ENCODE measurements at places on chromosomes 6 and 20. TPM values are rescaled to one million over a fixed set of nuclear protein-coding genes. Genes with fewer than 3 reads are reported as not detected.

DNA sequence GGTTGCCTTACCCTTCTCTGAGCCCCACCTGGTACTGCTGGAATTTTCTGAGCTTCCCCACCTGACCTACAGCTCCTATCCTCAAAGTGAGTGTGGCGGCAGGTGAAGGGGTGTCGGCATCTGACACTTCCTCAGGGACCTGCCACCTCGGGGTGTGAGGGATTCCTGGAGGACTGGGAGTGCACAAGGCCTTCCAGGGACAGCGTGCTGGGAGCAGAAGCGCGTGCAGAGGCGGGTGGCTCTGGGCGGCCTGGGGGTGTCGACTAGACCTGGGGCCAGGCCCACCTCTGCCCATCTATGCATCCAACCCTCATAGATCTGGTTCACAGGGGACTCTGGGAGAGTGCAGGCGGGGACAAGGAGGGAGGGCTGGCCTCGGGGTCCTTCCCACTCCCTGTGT is 7.8 kb downstream of the DLGAP4 start:
- H3K4me1 ChIP-seq: no peaks in the 10 kb centered on the region
- H3K27ac ChIP-seq: no peak overlapping the region
- peaks cover 4% of the 10 kb centered on the region for H3K27me3 ChIP-seq
- DNase-seq: peak; percentile 12

DNA sequence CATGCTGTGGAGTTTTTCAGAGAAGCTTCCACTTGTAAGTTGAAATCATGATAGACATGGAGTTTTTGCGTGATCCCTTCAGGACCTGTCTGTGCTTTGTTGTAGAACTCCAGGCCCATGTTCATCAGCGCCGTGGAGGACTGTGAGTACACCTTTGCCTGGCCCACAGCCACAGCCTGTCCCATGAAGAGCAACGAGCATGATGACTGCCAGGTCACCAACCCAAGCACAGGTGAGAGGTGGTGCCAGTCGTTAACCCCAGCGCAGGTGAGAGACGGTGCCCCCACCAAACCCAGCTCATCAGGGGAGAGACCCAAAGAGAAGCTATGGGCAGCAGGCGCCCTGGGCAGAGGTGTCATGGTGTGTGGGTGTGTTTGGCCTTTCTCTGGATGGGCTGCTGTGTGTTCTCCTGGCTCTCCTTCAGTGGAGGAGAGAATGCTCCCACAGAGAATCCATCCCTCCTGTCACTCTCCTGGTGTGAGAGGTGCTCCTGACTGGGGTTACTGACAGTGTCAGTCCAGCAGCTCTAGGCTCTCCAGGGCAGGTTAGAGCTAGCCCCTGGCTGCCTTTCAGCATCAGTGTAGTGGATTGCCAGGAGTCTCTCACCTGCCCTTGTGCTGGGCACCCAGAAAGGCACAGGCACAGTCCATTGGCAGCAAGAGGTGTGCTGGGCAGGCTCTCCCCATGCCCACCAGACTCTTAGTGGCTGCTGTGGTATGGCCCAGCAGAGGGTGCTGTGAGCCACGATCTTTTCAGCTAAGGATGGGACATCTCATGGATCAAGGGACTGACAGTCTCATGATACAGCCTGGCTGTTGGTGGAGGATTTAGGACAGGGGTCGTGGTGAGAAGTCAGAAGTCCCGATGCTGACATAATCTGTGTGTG is 49.6 kb upstream of the SLC22A1 start:
- H3K27me3 ChIP-seq: no peaks in the 10 kb centered on the region
- DNase-seq: peak; percentile 40
- no peaks in the 10 kb centered on the region for H3K4me1 ChIP-seq
- peaks cover 68% of the 10 kb centered on the region for H3K36me3 ChIP-seq

GRCh38 chr6:94389218-94389617 is 969.9 kb upstream of the EPHA7 start:
- no peaks in the 10 kb centered on the region for H3K4me1 ChIP-seq
- H3K4me3 ChIP-seq: no peak overlapping the region
- H3K27me3 ChIP-seq: no peaks in the 10 kb centered on the region
- no peak overlapping the region for H3K27ac ChIP-seq
- H3K36me3 ChIP-seq: no peaks in the 10 kb centered on the region
- no peak for DNase-seq

DNA sequence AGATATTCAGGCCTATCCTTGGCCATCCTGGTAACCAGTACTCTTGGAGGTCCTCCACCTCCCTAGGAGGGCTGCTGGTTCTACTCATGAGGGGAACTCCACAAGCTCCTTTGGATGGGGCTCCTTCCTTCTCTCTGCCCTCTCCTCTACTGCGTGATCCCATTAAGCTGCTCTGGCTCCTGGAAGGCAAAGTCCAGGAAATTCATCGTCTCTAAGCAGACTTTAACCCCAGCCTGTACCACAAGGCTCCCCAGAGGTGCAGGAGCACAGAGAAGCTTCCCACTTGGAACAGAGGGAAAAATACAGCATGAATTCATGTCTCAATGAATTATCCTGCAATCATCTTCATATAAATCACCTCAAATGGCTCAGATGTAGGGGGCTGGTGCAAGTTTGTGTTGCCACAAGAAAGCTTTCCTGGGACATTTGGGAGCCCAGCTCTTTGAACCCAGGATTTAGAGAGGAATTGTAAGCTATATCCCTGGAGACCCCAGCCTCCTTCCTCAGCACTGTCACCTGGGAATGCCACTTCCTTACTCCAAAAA is 355.4 kb downstream of the CDC5L start:
- no peak for DNase-seq
- H3K4me1 ChIP-seq: peaks cover 22% of the 10 kb centered on the region
- peaks cover 24% of the 10 kb centered on the region for H3K36me3 ChIP-seq

- no peak overlapping the region for H3K4me3 ChIP-seq
- peaks cover 37% of the 10 kb centered on the region for H3K4me1 ChIP-seq
- H3K27me3 ChIP-seq: no peaks in the 10 kb centered on the region
- H3K27ac ChIP-seq: no peak overlapping the region
Observed at GRCh38 chr6:111601886-111602285, 3.8 kb downstream of the TRAF3IP2 start.

GRCh38 chr20:62381202-62381797 is 5.6 kb upstream of the RPS21 start:
- no peak overlapping the region for H3K4me3 ChIP-seq
- peaks cover 28% of the 10 kb centered on the region for H3K4me1 ChIP-seq
- no peaks in the 10 kb centered on the region for H3K27me3 ChIP-seq
- H3K27ac ChIP-seq: no peak overlapping the region
- DNase-seq: no peak

DNA sequence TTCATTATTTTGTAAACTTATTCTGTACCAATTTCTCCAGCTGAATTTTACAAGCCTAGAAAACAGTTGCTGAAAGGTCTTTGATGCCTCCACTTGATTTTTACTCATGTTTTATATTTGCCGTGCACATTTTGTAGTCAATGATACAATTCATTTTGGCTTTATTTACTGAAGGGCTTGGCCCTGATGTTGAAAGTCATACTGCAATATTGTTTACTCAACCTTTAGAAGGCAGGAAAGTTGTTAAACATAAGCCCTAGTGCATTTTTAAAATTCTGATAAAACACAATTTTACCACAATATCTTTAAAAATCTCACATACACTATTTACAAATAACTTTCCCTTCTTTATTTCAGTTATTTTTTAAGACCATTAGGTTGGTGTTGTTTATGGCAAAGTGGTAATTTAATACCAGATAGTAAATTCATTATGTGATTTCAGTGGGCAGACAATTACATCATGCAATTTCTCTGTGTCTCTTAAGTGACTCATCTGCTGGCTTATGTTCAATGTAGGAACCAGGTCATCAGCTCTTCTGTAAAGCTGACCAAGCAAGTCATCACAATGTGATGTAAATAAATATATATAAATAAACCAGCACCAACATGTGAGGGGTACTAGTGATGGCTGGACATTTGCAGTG is 121.1 kb upstream of the SLC35B3 start:
- no peaks in the 10 kb centered on the region for H3K27me3 ChIP-seq
- no peak overlapping the region for H3K4me3 ChIP-seq
- H3K4me1 ChIP-seq: peaks cover 4% of the 10 kb centered on the region
- H3K36me3 ChIP-seq: no peaks in the 10 kb centered on the region

- no peaks in the 10 kb centered on the region for H3K36me3 ChIP-seq
- H3K4me3 ChIP-seq: no peak overlapping the region
- H3K4me1 ChIP-seq: peaks cover 21% of the 10 kb centered on the region
- H3K27me3 ChIP-seq: no peaks in the 10 kb centered on the region
Observed at GRCh38 chr20:38624084-38624483, 22.5 kb downstream of the ARHGAP40 start.

- no peak overlapping the region for H3K27ac ChIP-seq
- no peaks in the 10 kb centered on the region for H3K27me3 ChIP-seq
- DNase-seq: no peak
- H3K4me3 ChIP-seq: no peak overlapping the region
- peaks cover 15% of the 10 kb centered on the region for H3K4me1 ChIP-seq
- no peaks in the 10 kb centered on the region for H3K36me3 ChIP-seq
Observed at GRCh38 chr6:85464260-85464644, 14.4 kb downstream of the NT5E start.

GRCh38 chr20:50455656-50456451 is 54.3 kb upstream of the PTPN1 start:
- H3K4me1 ChIP-seq: peaks cover 19% of the 10 kb centered on the region
- no peaks in the 10 kb centered on the region for H3K36me3 ChIP-seq
- no peak overlapping the region for H3K4me3 ChIP-seq
- no peaks in the 10 kb centered on the region for H3K27me3 ChIP-seq

- no peaks in the 10 kb centered on the region for H3K27me3 ChIP-seq
- no peaks in the 10 kb centered on the region for H3K36me3 ChIP-seq
- peaks cover 5% of the 10 kb centered on the region for H3K4me1 ChIP-seq
- DNase-seq: no peak
Observed at GRCh38 chr20:38590676-38591473, 9.9 kb downstream of the ADIG start.

The ZNF391 gene
- 9.4 TPM for total RNA-seq

The LY6G6C gene
- total RNA-seq: 0.21 TPM

The GGTLC1 gene
- not detected for total RNA-seq
